ENCODE measurements at places on chromosomes 6 and 20. TPM values are rescaled to one million over a fixed set of nuclear protein-coding genes. Genes with fewer than 3 reads are reported as not detected.

DNA sequence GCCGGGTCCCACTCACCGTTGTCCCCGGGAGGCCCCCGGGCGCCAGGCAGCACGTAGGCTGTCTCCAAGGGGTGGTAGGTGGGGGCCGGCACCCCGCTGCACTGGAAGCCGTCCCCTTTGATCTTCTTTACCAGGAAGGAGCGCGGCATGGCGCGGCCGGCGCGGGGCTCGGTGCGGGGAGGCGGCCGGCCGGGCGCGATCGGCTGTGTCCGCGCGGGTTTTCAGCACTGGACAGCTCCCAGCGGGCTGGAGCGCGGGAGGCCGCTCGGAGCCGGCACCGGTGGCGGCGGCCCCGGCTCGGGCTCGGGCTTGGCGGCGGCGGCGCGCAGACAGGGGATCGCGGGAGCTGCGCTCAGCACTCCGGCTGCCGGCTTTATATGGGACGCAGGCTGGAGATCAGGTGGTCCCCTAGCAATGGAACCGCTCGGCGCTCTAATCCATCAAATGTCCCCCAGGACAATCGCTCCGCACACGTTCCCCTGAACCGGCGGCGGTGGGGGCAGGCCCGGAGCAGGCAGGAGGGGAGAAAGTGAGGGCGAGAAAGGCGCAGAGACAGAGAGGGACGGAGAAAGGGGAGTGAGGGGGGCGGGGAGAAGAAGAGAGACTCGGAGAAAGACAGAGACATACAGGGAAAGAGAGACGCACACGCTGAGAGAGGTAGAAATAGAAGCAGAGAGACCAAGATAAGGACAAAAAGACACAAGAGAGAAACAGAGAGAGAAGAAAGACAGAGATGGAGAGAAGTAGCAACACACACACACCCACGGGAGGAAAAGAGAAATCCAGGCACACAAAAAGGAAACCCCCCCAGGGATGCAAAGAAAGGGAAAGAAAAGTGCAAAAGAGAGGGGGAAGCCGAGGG is at the start of gene SCRT2:
SCRT2 (minus strand) TSS at position 350 of the 862 bp plus-strand sequence; CDS start at position 149, 201 bp downstream.
- peak; percentile 83 for DNase-seq

DNA sequence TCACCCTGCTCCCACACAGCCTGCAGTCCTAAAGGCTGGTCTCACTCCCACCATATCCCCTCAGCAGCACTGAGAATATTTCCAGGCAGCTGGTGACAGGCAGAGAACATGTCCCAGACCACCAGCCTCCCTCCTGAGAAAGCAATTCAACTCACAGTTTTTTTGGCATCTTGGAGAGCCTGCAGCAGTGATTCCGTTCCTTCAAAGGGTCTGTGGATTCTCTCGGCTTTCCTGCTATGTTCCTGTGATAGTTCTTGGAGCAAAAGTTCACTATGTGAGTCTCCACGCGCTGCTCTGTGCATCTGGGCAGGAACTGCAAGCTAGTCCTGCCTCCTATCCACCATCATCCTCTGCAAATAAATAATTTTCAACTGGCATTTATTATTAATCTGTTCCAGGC is 448.3 kb upstream of the HSF2 start:
- DNase-seq: no peak

DNA sequence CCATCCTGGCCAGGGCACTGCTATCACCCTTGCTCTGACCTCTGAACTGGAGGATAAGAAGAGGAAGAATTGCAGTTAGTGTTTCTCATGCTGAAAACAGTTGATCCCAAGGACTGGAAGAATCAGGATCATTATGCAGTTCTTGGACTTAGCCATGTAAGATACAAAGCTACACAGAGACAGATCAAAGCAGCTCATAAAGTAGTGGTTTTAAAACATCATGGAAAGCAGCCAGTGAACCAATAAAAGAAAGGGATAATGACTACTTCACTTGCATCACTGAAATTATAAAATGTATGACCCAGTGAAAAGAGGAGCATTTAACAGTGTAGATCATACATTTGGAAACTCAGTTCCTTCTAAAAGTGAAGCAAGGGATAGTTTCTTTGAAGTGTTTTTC is 47.7 kb downstream of the DNAH8 start:
- peak; percentile 8 for DNase-seq

Gene SEMG1
- not detected for total RNA-seq

Gene SYCP2
- 1.8 TPM for total RNA-seq

All from PC-3 (cell line).